ENCODE measurements at places on chromosomes 6 and 20.

- no peak for DNase-seq
These were observed 45.9 kb upstream of the PXDC1 start for GRCh38 chr6:3797231-3798054.

DNA sequence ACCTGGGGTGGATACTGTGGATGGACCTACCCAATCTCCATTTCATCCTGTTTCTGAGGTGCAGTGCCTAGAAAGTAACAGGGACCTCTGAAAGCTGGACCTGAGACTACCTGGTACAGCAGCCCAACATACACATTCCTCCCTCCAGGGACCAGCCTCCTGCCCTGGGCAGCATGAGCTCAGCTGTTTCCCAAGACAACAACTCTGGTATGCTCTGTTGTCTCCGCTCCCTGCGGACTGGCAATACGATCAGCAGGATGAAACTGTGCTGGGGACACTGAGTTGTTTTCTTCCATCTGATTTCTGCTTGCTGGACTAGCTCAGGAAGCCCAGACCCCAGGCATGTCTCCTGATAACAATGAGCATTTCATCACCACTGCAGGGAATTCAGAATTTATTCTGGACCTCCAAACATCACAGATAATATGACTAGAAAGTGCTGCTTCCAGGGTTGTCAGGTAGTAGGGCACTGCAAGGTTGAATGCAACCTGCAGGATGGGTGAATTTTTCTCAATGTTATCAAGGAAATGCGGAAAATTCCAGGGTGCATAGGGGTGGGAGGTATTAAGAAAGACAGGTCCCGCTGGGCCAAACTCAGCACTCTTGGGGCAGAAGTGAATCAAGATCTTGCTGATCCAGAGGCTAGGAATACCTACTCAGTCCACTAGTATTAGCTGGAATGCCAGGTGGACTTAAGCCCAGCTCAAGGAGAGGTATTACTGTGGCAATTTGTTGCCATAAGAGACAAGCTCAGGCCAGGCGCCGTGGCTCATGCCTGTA is 38.9 kb upstream of the SLC4A11 start:
- DNase-seq = no peak

GRCh38 chr6:134686071-134686470 is 263.8 kb downstream of the ALDH8A1 start:
- DNase-seq = no peak

DNA sequence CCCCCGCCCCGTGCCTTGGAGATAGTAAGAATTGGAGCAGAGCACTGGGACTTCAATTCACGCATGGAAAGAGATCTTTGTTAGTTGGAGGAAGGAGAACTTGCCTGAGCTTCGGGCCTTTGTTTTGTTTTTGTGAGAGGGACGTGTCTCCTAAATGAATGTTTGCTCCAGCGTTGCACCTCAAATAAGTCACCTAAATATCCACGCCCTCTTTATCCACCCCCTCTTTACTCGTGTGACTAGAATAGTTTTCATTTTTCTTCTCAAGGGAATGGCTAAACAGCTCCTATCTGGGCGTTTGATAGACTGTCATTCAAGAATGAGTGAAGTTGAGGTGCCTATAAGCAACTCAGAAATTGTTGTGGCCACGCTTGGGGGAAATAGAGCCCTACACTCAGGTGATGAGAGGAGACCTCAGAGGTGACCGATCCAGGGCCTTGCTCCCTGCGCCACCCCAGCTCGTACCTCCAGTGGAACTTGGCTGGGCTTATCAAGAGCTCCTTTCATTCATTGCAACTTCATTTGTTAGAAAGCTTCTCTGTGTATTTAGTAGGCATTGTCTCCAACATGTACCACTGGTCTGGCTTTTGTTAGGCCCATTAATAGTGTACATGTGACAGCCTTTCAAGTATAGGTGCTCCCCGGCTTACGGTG is 861 bp downstream of the PCMTD2 start:
- DNase-seq = no peak

DNA sequence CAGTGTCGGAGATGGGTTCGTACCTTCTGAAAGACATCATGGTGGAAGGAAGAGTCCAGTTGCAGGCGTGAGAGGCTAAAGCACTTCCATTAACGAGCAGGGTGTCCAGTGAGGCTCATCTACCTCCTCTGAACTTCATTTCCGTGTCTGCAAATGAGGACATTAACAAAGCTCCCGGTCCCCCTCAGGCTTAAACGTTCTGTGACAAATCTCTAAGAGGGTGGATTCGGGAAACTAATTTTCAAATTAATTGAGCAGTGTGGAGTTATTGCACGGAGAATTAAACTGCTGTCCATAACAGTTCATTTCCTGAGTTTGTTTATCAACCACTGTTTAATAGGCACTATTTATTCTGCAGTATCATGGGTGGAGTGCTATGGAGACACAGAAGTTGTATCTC is 68.2 kb downstream of the TRMT6 start:
- DNase-seq = no peak

DNA sequence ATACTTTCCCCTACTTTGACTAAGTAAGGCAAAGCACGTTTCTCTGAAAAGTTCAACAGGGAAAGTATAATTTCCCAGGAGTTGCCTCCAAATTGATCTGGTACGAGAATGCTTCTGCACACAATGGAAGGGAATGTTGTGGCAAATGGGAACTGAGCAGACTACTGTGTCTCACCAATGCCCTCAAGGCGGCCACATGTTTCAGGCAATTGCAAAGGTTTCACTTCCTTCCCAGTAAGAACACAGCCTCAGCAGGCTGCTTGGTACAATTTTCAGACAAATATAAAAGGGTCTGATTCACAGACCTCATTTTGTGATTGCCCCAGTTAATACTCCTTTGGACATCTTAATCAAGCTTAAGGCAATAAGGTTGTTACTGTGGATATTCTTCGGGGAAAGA is 71.2 kb downstream of the KIAA0319 start:
- DNase-seq = no peak

Data from stimulated activated CD8-positive, alpha-beta memory T cell treated with anti-CD3 and anti-CD28 coated beads, Interleukin-15, amount 100 ng/mL, for 1 hour (primary cell).